Omental fat pad (tissue), 4 donors: ENCODE measurements at places on chromosomes 7 and 10. TPM values are rescaled to one million over a fixed set of nuclear protein-coding genes. Genes with fewer than 3 reads are reported as not detected.

The STEAP1 gene
- 23.1 TPM for total RNA-seq

The ATP6V1F gene
- total RNA-seq = 186 TPM

- no peak for DNase-seq
These were observed 20.8 kb upstream of the OR2A5 start for GRCh38 chr7:144027974-144028373.

DNA sequence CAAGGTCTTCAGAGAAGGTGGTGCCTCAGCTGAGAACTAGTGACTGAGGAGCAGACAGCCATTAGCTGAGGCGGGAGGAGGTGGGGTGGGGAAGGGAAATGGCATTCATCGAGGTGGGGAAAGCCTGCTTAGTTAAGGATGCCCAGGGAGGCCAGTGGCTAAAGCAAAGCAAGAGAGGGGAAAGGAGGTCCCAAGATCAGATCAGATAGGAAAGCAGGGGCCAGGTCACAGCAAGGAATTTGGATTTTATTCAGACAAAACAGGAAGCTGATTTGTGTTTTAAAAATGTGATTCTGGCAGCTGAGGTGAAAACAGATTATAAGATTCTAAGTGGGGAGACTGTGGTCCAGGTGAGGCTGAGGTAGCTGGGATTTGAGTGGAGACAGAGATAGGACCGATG, 45.8 kb downstream of the CNNM1 start:
- no peak for DNase-seq
